ENCODE measurements at places on chromosomes 3 and 15.
A peak's percentile ranks its signal among the peaks of the same experiment; 100 is the strongest.

GRCh38 chr3:131038326-131038725, 11.6 kb downstream of the NEK11 start:
- DNase-seq: no peak

DNA sequence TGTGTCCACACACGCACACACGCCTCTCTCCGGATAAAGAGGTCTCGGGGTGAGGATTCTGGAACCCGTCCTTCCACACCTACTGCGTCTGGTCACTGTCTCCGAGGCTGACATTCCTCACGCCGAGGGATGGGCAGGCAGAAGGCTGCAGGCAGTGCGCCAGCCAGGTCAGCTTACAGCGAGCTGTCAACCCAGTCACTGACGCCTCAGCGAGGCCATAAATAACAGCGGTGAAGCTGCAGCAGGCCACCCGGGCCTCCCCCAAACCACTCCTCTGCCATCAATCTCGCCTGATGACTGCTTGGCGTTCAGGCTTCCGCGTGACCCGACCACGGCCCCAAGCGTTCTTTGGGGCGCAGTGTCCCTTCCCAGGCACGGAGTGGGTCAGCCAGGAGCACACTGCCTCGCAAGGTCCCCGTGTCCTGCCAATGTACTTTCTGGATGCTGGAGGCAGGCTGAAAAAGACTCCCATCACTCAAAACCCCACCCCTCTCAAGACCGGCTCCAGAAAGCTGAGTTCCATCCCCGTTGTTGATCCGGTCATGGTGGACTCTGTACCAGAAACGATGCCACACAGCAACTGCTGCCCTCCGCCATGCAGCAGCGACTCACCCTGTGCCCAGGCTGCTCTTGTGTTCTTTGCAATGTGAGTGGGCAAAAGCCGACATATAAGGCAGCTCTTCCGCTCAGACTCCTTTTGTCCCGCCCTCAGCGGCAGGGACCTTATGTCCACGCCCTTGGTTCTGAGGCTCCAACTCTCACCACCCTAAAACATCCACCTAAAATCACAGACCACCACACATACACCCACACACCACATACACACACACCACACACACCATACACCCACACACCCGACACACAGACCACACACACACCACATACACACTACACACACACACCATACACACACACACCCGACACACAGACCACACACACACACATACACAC, 27.1 kb downstream of the CPN2 start:
- DNase-seq: peak; percentile 19

DNA sequence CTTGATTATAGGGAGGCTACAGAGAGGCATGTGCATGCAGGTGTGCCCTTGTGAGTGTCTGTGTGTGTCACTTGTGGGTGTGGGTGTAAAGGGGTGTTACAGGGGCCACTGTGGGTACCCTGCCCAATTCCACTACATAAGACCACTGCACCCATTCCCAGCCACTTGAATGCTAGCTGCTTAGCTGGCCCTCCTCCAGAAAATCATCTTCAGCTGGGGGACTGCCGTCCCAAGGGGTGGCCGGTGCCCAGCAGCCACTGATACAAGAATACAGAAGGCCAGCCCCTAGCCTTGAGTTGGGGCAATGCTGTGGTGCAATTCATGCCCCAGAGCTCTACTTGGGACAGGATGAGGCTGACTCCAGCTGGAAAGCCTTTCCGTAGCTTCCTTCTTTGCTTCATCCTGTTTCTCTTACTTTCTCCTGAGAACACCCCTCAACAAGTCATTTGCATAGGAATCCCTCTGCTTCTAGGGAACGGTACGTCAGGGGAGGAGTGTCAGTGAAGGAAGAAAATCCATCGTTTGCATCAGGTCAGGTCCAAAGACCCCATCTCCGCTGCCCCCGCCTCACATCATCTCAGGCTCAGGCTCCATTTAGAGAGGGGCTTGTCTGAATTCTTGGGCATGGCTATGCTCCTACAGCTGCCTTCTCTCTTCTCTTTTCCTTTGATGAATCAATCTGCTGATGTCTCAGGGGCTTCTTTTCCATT, 72.0 kb downstream of the SCN5A start:
- no peak for DNase-seq

GRCh38 chr3:11138371-11138770, 15.9 kb upstream of the HRH1 start:
- DNase-seq: no peak

DNA sequence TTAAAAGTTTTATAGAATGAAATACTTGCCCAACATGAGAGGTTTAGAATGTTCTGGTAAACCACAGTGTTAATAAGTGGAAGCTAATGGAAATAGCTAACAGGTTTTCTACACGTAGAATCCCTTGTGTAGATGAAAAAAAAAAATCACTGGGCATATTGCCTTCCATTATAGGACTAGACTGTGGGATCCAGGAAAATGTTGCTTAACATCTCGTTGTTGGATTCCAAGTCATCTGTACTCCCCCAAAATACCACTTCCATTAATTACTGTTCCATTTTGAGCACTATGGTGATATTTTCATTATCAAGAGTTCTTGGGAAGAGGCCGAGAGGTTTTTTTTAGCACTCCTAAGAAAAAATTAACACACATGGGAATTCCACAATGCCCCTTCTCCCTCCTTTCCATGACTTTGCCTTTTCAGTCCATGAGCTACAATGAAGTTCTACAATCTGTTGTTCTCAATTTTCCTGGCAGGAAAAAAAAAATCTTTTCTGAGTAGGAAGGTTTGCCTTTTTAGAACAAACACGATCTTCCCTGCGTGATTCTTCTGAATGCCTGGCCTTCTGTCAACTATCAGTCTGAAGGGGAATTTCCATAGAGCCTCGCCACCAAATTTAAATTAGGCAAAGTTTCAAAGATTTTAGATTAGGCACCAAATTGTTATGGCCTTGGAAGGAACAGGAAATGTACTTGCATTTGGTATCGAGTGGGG, 74.4 kb upstream of the CTDSPL start:
- no peak for DNase-seq

- DNase-seq: peak; percentile 91
These were observed 49.4 kb upstream of the TNFAIP8L3 start for GRCh38 chr15:51144021-51144532.

GRCh38 chr15:98755781-98756180, 107.4 kb downstream of the IGF1R start:
- DNase-seq: no peak

GRCh38 chr3:129277829-129278271, 820 bp upstream of the HMCES start:
- DNase-seq: no peak

DNA sequence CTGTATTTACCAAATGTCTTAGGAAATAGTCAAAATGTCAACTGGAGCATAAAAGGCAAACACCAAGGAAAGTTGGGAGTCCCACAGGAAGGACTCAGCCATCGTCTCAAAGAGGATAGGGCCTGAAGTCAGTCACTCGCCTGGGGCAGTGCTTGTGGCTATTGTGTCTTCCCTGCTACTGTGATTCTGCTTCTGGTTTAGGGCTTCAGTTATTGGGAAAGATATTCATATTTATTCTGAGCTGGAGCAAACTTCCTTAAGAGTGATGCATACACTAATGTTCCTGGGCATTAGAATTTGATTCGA, 118.1 kb downstream of the EDEM1 start:
- DNase-seq: no peak

DNA sequence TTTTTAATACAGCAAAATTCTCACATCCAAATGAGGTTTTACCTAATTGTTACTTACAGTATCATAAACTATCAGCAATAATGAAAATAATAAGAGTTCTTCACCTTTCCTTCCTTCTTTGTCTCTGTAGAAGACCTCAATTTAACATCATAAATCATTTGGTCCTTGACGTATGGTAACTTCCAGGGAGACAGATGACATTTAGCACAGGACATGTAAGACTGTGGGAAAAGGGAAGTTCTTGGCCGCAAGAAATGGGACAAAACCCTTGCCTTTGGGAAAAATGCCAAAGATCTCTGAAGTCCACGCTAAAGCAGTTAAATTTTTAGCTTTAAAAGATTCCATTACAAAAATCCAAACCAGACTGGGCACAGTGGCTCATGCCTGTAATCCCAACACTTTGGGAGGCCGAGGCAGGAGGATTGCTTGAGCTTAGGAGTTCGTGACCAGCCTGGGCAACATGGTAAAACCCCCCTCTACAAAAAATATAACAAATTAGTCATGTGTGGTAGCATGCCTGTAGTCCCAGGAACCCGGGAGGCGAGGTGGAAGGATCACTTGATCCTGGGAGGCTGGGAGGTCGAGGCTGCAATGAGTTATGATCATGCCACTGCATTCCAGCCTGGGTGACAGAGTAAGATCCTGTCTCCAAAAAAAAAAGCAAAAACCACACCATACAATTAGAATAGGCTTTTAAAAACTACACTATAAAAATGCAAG, 8.8 kb downstream of the PTPN9 start:
- no peak for DNase-seq

DNA sequence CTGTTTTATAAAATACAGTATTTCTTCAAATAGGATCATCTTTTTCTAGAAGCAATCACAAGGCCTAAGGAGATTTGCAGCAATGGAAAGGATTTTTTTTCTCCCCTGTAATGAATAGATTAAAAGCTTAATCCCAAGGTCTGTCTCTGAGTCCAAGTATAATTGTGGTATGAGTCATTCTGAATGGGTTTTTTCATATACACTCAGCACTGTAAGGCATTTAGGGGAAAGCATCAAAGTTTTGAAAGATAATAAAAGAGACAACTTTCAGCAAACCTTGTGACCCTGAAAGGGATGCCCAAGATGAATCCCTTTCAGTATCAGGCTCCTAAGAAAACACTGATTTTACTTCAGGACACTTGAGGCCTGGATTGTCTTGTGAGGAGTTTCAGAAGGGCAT, 23.3 kb upstream of the LARS2 start:
- peak; percentile 59 for DNase-seq

GRCh38 chr3:42061713-42062380, 29.3 kb upstream of the TRAK1 start:
- peak; percentile 90 for DNase-seq

DNA sequence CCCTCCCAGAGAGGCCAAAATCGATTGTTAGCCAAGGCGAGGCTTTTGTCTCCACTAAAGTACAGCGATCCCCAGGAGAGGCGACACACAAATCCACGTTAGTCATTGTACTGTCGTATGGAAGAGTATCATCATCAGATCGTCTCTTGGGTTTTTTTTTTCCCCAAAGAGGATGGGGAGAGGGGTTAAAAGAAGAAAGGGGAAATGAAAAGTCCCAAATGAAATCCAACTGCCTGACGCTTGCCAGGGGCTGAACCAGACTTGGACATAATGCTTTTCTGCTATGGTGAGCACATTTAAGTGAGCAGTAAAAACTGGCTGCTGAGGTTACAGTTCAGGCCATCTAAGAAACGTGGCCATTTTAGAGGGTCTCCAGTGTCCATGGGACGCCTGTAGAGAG, 37.9 kb upstream of the CTSH start:
- no peak for DNase-seq

GRCh38 chr15:80785335-80785734, 6.2 kb downstream of the CEMIP start:
- peak; percentile 64 for DNase-seq

DNA sequence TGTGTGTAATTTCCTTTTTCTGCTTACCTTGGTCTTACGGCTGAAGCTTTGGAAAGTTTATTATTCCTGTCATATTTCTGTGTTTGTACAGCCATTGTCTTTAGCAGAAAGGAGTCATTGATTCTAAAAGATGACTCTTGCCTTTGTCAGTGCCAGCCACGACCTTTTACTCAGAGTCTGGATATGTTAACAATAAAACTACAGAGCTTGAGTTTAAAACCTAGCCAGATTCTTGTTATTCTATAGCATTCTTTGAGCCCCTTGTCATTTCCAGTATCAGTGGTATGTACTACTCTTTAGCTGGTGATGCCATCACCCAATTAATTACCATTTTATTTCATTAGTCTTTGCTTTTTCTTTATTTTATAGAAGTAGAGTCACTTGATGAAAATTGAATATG, 142.4 kb downstream of the TCF12 start:
- peak; percentile 74 for DNase-seq

GRCh38 chr3:122941228-122942206, 86.0 kb downstream of the SEMA5B start:
- DNase-seq: peak; percentile 22

GRCh38 chr15:85353516-85353915, 26.9 kb upstream of the AKAP13 start:
- DNase-seq: no peak

DNA sequence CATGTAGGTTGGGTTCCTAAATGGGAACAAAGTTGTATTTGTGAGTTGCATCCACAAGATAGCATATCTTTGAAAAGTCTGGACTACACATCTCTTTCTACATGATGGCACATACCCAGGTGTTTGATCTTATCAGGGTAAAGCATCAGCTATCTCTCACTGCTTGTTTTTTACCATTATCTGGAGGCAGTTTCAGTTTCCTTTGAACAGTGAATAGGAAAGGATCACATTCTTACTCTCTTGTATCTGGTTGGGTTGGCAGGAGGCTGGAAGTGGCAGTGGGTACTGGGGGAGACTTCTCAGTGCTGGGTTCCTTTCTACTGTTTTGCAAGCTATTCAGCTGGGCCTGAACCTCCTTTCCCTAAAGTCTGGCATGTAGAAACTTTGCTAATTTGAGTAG, 4.1 kb downstream of the CEMIP start:
- no peak for DNase-seq

- no peak for DNase-seq
These were observed 368.0 kb downstream of the NAALADL2 start for GRCh38 chr3:175227126-175227525.
